ENCODE measurements at places on chromosomes 1 and 21.

GRCh38 chr1:92803140-92803887, 18.4 kb upstream of the EVI5 start:
- no peak for DNase-seq

DNA sequence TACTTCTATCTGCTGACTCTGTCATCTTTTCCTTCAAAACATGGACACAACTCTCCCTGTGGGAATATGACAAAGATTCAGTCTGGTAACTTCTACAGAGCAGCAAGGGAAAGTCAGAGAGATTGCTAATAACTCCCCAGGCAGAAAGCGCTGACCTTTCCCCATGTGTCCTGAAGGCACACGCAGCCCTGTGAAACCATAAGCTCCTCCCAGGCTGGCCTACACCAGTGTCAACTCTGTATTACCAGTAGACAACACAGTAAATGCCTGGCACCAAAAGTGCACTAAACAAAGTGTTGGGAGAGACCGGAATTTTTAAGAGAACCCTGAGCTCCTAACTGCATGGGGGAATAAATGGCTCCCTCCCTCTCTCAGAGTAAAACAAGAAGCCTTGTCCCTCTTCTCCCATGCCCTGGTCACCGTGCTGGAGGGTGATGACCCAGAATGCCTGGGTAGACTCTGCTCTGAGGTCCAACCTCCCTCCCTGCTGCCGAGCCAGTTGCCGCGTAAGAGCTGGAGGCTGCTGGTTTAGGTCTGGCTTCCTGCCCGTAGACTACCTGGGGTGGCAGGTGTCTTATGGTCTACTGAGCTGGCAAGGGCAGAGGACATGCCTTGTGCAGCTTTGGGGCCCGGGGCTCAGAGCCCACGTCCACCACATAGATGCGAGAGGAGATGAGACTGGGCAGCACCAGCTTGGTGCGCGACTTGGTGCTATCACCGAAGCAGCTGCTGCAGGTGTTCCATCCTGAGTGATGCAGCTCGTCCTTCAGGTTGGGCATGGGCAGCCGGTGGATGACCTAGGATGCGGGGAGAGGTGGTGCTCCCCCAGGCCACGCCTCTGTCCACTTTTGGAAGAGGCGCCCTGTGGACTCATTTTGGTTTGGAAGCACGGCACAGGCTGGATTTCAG, 3.9 kb downstream of the SELENBP1 start:
- peak; percentile 44 for DNase-seq

DNA sequence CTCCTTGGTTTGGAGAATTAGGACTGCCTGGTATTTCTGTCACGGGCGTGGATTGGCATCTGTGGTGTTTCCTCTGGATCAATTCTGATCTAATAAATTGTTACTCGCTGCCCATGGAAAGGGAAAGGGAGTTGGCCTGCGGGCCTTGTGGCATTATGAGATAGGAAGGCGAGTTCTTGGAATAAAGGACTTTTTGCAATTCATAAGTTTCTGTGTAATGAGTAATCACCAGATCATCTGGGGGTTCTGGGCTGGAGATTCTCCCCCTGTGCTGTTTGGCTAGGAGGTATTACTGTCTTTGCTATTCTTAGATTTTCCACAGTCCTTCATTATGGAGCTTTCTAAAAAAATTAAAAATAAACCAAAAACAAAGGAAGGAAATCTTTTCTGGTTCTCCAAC, 315.9 kb downstream of the CAMTA1 start:
- no peak for DNase-seq

DNA sequence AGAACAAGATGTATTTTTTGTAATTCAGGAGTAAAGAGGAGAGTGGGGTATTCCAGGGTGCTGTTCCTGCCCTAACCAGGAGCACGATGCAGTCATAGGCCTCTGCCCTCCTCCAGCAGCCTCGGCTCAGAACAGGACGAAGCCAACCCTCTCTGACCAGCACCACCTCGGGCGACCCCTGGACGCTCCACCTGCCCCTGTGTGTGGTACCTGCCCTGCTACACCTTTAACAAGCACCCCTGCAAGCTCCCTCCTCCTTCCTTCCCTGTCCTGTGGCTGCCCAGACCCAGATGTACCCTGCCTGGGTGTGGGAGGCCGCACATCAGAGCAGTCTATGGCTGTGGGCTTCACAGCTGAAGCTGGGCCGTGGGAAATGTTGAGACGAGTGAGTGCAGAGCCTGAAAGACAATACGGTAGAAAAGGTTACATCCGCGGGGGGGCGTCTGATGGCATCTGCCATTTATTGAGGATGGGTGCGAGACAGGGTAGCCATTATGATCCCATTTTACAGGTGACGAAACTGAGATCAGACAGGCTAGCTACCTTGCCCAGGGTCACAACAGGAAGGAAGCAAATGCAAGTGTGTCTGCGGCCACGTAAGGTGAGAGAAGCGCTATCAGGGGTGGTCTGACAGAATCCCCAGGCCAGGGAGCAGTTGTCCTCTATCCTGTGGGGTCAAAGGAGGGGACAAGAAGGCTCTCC, 4.6 kb downstream of the ERG start:
- DNase-seq: no peak

DNA sequence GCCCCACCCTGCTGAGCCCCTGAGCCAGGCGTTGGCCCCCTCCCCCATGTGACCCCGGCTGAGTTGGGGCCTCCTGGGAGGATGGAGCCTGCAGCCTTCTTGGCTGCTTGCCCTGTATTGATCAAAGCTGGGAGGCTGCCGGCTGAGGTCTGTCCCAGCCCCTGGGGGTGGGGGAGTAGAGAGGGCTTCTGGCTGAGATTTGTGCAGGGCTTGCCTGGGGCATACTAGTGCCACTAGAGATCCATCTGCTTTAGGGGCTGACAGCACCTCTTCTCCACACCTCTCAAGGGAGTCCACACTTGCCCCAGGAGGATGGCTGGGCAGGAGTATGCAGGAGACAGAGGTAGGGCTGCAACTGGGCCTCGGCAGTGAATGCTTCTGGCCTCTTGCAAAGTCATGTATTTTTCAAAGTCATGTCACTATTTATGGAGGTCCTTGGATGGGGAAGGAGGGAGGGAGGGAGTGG, 53.6 kb upstream of the SSBP3 start:
- DNase-seq: peak; percentile 41

DNA sequence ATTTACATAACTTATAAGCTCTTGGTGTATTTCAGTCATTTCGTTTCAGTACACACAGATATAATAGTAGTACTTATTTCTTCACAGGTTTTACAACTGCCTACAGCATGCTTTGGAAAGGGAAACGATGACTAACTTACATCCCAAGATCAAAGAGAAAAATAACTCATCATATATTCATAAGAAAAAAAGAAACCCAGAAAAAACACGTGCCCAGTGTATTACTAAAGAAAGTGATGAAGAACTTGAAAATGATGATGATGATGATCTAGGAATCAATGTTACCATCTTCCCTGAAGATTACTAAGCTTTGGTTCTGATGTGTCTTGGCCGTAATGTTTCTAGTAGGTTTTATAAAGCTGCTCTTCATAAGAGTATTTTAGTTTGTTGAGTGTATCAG, 30.9 kb downstream of the TYW3 start:
- no peak for DNase-seq

- no peak for DNase-seq
Measured at GRCh38 chr1:86430376-86430775, 6.4 kb downstream of the CLCA2 start.

GRCh38 chr1:94714552-94714951, 105.6 kb upstream of the SLC44A3 start:
- no peak for DNase-seq

- DNase-seq: no peak
Measured at GRCh38 chr21:26080211-26080610, 90.4 kb downstream of the APP start.

GRCh38 chr1:192261476-192261875, 55.3 kb upstream of the RGS21 start:
- no peak for DNase-seq

DNA sequence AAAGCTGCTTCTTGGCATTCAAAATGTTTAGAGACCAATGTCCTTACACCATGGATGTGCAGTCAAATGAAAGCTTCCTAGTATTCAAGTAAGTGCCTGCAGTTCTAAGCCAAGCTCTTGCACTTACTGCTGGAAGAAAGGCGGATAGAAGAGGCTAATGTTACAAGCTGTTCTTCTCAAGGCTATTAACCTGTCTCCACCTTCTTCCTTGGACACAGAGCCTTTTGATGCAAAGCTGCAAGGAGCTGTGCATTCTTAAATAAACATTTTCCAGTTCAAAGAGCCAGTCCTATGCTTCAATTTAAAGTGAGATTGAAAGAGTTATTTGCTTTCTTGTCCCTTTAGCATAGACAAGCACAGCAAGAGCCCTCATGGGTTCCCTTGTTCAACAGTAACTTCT, 167.9 kb upstream of the RUNX1 start:
- no peak for DNase-seq

DNA sequence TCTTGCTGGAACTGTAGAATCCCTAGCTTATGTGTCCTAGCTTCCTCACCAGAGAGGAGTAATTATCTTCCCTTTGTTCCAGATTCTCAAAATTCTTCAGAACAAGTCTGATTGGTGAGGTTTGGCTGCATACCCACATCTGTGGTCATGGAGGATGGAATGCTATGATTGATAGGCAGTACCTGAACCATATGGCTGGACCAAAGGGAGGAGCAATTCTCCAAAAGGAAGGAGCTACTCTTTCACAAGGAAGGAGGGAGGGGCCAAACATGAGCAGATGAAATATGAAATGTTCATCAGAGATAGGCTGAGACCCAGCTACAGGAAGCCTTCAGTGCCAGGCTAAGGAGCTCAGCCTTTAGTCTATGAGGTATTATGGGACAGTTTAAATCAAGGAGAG, 5.0 kb upstream of the RNF19B start:
- DNase-seq: no peak

DNA sequence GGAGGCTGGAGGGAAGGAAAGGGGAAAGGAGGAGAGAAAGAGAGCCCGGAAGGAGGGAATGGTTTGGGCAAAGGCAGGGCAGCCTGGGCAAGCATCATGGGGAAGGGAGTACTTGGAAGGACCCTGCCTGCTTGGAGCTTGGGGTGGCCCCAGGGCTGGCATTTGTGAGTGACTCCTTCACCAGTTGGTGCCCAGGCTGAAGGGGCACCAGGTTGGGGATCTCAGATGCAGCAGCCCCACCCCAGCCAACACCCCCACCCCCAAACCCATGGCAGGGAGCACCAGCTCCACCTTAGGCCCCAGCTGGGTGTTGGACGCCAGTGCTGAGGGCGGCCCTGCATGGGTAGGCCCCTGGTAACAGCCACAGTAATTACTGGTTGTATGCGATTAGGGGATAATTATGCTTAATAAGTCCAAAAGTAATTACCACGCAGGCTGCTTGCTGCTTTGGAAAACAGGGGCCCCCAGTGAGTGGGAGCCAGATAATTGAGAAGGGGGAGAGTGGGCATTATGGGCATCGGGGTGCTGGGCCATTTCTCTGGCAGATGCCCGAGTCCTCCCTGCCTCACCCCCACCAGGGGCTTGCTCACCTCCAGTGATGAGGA, 78.3 kb downstream of the VWA5B1 start:
- no peak for DNase-seq

- DNase-seq: peak; percentile 38
Measured at GRCh38 chr1:52751589-52752483, 25.6 kb downstream of the ZYG11B start.

GRCh38 chr1:48688102-48688760, 88.5 kb downstream of the BEND5 start:
- DNase-seq: no peak

DNA sequence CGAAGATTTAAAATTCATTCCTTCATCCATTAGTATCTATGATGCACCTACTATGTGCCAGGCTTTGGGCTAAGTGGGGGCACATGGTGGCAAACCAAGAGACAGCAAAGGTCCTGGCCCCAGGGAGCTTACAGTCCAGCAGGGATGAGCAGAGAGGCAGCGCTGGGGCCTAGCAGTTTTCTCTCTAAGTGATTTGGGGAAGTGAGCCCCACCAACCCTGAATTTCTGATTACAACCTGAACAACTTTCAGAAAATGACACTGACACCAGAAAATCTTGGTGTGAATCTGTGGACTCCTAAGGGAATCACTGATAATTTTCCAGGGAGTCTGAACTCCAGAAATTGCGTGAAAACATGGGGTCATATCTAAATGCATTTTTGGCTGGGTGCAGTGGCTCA, 111.5 kb downstream of the CAPN8 start:
- DNase-seq: no peak

- DNase-seq: no peak
Measured at GRCh38 chr1:229271448-229272159, 693 bp downstream of the RAB4A start.

DNA sequence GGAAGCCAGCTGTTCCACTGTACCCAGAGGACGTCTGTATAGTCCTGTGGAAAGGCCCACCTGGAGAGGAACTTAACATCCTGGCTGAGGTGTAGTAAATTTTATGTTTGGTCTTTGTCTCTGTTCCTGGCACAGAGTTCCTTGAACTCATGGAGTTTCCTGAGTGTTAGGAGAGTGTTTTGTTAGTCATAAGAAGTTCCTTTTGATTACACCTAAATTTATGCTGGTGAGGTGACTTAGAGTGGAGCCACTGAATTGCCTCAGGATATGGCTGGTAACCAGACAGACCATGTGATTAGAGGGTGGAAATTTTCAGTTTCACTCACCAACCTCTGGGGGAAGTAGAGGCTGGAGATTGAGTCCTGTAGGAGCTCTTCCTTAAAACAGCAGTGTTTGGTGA, 57.9 kb downstream of the RASAL2 start:
- no peak for DNase-seq

GRCh38 chr1:235867903-235868469, 1.3 kb upstream of the LYST start:
- no peak for DNase-seq

- DNase-seq: no peak
Measured at GRCh38 chr1:219575563-219575962, 37.3 kb downstream of the ZC3H11B start.

DNA sequence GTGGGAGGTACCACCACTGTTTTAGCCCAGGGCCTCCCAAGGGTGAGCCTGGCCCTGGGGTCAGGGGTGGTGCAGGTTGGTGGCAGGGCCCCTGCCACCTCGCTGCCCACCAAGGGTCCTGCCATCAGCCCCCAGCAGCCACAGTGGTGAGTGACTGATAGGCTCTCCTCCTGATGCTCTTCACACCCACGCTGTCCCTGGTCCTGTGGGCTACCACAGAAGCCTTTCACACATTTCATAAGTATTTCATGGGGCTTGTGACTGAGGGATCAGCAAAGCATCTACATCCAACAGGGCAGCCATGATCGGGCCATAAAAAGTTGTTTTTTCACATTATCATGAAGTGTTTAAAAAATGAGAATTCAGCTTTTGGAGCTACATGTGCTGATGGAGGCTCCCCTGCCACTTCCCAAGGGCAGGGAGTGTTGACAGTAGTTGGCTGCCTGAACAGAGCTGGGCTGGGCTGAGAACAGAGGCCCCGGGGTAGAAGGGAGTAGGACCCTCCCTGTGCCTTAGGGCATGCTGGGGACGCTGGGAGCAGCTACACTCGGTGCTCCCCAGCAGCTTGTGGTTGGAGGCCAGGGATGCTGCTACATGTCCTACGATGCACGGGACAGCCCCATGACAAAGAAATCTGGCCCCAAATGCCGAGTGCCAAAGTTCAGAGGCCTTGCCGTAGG, 73.1 kb upstream of the TMEM51 start:
- no peak for DNase-seq

- no peak for DNase-seq
Measured at GRCh38 chr1:58059789-58060188, 486.7 kb downstream of the OMA1 start.

- no peak for DNase-seq
Measured at GRCh38 chr1:228308085-228308601, 98.5 kb downstream of the TRIM11 start.

- DNase-seq: peak; percentile 41
Measured at GRCh38 chr1:26799479-26800142, 11.9 kb downstream of the PIGV start.

GRCh38 chr1:101451888-101452287, 215.1 kb downstream of the S1PR1 start:
- DNase-seq: no peak

GRCh38 chr1:203305809-203306088, 430 bp downstream of the BTG2 start:
- no peak for DNase-seq
